Stimulated activated CD4-positive, alpha-beta T cell treated with anti-CD3 and anti-CD28 coated beads, Interleukin-2, amount 100 ng/mL, for 48 hours (primary cell): ENCODE measurements at places on chromosomes 13 and 19.

DNA sequence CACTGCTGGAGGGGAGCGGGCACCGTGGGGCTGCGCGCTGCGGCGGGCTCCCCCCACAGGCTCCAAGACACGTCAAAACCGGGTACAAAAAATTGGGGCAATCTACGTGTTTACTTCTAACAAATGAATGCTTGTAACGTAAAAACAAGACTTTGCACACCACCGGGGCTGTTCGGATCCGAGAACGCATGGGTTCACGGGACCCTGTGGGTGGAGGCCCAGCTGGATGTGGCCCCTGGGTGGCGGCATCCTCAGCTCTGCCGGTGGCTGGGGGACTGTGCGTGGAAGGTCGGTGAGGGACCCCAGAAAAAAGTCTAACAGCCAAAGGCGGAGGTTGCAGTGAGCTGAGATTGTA lies 10.3 kb upstream of the SLC7A10 start:
- no peak for DNase-seq

DNA sequence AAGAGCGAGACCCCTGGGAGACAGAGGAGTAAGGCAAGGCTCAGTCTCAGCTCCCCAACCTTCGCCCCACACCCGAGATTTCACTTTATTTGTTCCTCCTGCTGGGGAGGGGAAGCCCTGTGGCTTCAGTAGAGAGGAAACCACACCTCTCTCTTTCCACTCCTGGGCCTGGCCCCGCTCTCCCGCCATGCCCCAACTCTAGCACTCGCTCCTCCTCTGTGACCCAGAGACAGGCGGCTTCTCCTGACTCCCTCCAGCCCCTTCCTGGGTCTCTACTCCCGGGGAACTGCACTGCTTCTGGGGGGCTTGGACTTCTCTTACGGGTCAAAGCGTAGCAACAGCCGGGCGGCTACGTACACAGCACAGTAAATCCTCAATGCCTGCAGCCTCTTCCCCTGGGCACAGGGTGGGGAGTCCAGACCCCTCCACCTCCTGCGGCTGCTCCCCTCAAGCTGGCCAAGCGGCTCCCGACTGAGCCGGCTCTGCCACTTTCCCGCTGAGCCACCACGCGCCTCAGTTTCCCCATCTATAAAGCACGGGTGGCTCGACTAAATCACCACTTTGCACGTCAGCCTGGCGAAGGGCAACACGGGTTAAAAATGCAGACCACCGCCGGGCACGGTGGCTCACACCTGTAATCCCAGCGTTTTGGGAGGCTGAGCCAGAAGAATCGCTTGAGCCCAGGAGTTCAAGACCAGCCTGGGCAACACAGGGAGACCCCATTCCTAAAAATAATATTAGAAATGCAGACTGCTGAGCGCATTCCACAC lies 1.4 kb downstream of the RNF126 start:
- DNase-seq = peak; percentile 50

DNA sequence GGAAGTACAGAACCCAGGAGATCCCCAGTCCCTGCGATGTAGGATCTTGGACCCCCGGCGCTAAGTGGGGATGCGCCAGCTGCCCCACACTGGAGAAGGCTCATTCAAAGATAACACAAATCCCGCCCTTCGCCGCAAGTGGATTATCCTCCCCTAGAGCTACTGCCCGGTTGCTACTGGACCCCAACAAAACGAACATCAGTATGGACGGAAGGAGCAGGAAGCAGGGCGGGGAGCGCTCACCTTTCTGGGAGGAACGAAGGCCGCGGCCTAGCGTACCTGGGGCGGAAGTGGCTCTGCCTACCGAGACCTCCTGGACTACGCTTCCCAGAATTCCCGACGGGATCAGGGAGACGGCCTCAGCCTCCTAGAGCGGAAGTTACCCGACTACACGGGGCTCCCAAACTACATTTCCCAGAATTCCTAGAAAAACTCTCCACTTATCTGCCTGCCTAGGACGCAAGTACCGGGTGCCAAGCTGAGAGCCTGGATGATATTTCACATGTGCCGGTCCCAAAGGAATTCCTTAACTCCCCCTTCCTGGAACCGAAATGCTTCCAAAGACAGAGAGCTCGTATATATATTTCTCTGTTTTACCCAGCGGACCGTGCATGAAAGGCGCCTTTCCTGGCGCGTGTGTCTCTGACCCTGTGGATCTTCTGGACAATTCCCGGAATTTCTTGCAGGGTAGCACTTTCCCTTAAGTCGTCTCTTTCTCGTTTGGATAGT lies at the start of gene ZNF112:
ZNF112 (minus strand) TSS at position 298 of the 729 bp plus-strand sequence. CDS start 16,141 bp downstream, outside the sequence.
- DNase-seq = no peak

- no peak for DNase-seq
Measured at GRCh38 chr13:25541434-25542123, 169.8 kb downstream of the ATP8A2 start.

DNA sequence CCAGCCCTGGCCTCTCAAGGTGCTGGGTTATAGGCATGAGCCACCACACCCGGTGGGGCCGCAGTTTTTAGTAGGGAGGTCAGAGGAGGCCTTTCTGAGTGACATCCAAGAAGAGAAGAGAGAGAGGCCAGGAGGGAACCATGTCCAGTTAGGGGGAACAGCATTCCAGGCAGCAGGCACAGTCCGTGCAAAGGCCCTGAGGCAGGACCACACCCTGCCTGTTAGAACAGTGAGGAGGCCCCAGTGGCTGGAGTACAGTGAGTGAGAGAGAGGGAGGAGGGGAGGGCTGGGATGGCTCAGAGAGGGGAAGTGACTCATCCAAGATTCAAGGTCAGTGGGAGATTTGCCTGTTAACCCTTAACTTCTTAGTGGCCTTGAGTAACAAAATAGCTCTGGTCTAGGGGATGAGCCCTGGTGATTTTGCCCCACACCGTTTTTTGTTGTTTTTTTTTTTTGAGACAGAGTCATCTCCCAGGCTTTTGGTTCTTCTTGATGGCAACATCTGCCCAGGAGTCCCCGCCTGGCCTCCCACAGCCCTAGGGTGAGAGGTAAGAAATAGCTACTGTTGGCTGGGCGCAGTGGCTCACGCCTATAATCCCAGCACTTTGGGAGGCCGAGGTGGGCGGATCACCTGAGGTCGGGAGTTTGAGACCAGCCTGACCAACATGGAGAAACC lies 2.7 kb upstream of the PLIN3 start:
- DNase-seq = peak; percentile 16

- DNase-seq = no peak
Measured at GRCh38 chr13:37490176-37490779, 108.3 kb downstream of the POSTN start.

DNA sequence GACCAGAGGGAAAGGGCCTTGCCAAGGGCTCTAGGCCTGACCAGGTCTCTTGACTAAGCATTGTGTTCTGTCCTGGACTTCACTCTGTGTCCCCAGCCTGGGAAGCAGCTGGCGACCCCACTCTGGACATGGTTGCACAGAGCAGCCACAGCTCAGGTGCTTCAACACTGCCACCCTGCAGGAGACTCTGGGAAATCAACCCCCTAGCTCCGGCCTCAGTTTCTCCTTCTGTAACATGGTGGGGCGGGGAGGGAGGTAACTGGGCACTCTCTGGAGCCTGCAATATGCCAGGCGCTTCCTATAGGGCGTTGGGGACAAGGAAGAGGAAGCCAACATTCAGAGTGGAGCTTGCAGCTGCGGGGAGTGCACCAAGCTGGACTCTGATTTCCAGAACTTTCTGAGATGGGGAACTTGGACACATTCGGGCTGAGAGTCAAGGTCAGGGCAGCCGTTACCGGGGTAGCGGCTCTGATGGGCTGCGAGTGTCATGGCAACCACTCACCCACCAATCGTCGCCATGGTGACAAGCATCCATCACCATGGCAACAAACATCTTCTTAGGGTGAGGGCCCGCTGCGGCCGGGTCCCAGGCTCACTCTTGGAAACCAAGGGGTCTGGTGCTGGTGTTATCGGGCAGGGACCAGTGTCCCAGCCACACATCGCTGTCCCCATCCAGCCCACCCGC lies 12.8 kb downstream of the F2RL3 start:
- no peak for DNase-seq
